ENCODE measurements at places on chromosomes 7 and 10. TPM values are rescaled to one million over a fixed set of nuclear protein-coding genes. Genes with fewer than 3 reads are reported as not detected.

Gene CYP26C1
- total RNA-seq: 0.65 TPM

DNA sequence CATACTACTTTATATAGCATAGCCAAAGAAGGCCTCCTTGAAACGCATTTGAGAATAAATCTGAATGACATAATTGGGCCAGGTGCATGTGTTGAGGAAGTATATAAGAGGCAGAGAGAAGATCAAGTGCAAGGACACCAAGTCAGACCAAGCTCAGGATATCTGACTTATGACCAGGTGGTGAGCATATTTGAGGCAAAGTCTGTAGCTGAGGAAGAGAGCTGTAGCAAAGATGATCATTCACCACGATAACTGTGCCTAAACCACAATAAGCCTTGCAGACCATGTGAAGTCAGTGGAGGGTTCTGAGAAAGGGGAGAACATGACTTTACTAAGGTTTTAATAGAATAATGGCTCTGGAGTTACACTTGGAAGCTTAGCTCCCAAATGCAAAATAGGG lies 292.3 kb downstream of the SORCS1 start:
- no peak for DNase-seq

- DNase-seq: no peak
Measured at GRCh38 chr10:101993651-101994200, 62.2 kb downstream of the ARMH3 start.

GRCh38 chr10:13684252-13684791 lies 97.6 kb downstream of the PRPF18 start:
- DNase-seq: no peak

Gene ECHDC3
- 14.9 TPM for total RNA-seq

DNA sequence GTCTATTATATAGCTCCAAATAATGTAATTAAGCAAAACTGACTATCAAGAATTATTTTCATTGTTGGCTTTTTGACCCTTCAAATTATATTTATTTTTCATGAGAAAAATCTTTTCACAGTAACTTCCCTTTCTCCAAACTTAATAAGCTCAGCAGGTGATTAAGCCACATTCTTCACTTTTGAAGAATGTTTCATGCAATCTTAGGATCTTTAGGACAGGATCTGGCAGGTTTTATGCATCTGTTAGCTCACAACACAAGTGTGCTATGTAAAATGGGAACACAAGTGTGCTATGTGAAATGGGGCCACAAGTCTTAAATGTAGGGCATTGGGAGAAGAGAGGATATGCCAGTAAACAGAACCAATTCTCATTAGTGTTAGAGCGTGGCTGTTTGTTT lies 26.3 kb downstream of the BCAP29 start:
- no peak for DNase-seq

GRCh38 chr7:120475994-120476393 lies 203.0 kb downstream of the KCND2 start:
- no peak for DNase-seq

DNA sequence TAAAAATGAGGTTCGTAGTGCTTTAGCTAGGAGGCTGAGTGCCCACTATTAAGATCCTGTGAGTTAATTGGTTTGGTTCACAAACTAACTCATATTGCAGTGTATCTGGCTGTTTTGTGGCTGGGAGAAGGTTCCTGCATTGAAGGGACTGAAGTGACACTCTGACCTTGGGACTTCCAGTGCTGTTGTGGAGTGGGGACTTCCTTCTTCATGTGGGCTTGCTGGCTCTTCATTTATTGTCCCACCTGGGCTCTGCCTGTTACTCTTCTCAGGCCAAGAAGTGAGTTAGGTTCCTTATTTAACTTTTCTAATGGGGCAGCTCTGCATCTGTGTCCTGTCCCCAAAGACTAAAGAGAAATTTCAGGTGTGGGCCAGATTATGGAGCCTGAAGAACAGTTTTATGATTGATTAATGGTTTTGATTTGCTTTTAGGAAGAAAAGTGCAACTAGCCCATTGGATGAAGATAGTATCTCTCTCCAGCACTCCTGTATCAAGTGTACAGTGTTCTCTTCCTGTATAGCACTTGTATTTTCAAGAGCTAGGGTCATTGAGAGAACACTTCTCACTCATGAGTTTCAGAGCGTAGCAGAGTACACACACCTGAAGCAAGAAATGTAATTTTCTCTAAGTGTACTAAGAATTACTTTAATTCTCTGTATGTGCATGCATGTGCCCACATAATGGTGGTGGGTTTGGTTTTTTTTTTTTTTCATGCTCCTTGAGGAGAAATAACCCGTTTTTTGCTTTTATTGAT lies 54.8 kb downstream of the AUTS2 start:
- no peak for DNase-seq

Gene HKDC1
- total RNA-seq: 51.7 TPM

DNA sequence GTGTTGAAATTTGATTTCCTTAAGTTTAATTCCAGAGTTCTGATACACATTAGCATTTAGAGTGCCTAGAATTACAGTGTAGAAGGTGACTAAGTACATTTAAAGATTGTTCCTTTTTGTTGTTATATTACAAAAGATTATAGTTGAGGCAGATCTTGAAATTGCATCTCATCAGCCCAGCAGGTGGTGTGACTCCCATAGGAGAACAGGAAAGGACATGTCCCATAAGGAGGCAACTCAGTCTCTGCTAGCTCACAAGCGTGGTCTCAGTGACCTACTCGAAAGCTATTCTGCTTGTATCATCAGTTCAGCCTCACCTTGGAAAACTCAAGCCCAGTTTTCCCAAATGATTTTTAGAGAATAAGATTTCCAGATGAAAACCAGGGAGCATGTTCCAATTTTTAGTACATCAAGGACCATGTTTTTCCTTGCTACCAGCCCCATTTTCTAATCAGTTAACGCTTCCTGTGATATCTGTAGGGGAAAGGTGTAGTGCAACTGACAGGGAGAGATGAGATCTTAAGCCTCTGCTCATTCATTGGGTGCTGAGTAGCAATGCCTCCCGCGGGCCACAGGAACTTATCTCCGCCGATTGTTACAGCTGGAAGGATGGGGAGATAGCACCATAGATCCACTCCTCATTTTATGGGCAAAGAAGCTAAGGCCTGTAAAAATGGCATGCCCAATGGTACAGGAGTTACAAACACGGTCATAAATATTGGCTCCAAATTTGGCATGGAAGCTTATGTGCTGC lies 1.1 kb upstream of the GNAI1 start:
- peak; percentile 36 for DNase-seq

Gene ABCB1
- 60.6 TPM for total RNA-seq

Gene TRIM74
- not detected for total RNA-seq

Gene CRYGN
- total RNA-seq: not detected

GRCh38 chr7:22277375-22277774 lies 79.6 kb downstream of the RAPGEF5 start:
- no peak for DNase-seq

Gene ANKRD1
- total RNA-seq: 123 TPM

GRCh38 chr10:94006591-94007550 lies 13.1 kb downstream of the PLCE1 start:
- peak; percentile 52 for DNase-seq

DNA sequence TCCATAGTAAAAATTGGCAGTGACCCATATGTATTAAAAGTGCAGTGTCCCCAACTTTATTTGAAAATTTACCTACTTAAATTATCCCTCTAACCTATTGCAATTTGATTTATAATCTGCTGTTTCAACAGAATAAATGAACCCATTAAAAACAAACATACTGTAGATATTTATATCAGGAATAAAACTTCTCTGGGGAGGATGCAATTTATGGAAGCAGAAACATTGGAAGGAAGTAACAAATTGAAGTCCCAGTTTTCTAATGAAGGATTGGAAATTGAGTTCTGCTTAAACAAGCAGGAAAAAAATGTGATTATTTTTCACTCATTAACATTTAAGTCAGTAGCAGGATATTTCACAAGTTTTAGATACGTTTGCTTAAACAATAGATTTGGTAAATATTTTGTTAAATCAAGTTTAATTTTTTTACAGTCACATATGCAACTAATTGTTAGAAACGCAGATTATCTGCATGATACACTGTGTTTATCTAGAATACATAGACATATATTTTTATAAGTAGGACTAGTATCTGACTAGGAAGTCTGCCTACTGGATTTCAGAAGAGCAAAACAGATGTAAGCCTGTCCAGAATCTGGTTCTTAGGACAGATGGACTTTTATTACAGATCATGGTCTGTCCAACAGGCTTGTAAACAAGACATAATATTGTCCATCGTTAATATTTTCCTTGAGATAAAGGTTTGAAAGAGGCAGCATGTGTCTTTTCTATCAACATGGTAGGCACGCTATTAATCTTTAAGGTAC lies 5.3 kb downstream of the AGMO start:
- no peak for DNase-seq

Gene SCIN
- total RNA-seq: 113 TPM

DNA sequence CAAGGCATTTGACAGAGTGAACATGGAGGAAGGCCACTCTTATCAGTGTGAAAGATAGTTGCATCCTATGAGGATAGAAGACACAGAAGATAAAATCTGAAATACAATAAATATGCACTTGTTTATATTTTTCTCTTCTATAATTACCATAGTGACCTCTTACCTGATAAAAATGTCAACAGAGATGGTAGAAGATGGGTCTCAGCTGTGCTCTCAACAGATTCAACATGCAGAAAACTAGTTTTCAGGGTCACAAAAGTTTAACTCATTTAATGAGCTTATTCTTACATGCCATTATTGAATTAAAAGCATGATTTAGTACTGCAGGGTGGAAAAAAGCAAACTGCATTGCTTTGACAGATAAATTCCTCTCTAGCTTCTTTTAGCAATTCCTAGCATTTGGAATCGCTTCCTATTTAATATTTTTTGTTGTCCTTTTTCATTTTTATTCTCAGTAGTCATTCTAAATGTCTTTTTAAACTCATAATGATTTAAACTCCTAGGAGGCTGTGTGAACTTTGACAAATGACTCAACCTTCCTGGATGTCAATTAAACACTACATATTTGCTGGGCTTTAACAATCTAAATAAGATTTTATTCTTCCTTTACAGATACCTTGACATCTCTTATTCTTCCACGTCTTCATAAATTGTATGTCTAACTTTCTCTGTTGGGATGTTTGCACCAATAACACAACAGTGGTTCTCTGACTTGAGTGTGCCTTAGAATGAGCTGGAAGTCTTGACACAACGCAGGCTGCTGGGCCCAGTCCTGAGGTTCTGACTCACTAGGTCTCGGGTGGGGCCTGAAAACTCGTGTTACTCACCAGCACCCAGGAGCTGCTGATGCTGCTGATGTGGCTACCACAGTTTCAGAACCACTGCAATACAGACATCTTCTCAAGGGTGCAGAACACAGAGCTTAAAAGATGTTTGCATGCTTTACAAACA lies 565.5 kb upstream of the IGFBP3 start:
- DNase-seq: peak; percentile 83

DNA sequence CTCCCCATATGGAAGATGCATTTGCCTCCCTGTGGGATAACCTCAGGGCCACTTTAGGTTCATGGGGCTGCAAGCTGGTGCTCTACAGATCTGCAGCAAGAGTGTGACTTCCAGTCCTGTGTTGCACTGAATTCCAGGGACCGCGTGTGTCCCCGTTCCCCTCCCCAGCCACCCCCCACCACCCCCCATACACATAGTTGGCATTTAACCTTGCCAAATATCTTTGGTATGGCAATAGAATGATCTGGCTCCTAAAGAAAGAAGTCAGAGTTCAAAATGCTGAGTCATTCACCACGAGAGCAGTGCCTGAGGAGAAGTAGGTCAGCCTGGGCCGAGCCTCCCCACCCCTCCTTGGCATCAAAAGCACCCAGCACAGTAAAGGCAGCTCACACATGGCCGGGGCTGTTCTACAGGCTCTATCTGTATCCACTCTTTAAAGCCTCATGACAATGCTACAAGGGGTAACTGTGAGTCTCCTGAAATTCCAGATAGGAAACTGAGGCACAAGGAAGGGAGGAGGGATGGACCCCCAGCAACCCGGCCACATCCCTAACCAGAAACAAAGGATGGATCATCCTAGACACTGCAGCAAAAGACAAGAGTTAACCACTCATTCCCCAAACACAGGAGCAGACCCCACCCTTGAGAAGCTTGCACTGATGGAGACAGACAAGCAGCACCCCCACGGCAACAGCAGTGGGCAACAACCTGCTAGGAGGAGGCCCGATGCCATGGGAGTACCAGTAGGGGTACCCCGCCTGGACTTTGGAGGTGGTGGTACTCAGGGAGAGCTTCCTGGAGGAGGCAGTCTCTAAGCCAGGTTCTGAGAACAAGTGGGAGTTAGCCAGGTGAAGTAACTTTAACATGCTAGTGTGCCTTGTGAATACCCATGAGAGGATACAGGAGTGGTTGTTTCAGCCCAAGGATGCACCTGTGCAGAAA lies 70.3 kb upstream of the NANOS1 start:
- DNase-seq: peak; percentile 90

Gene SPAM1
- total RNA-seq: not detected

Gene SNX10
- 88.0 TPM for total RNA-seq

- peak; percentile 47 for DNase-seq
Measured at GRCh38 chr10:64394744-64395143, 873.5 kb downstream of the REEP3 start.

DNA sequence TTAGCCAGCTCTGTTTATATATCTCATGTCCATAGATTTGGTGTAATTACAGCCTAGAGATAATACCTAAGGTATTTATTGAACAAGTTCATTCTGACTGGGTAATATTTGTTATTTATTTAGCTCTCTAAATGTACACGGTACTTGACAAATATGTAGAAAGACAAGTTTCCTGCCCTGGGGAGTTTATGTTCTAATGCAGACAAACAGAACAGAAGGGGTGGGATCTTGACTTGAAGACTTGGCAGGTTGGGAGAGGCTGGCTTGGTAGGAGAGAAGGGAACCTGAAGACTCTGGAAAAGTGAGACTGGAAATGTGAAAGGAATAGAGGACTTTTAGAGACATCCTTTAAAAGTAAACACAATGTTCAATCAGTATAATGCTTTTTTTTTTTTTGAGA lies 97.7 kb upstream of the CDK6 start:
- DNase-seq: peak; percentile 16

Gene SPOCK2
- total RNA-seq: 41.8 TPM

Gene ALKBH4
- 26.6 TPM for total RNA-seq

- no peak for DNase-seq
Measured at GRCh38 chr10:20694296-20694695, 202.8 kb downstream of the NEBL start.

GRCh38 chr7:4692055-4692454 lies 10.0 kb downstream of the FOXK1 start:
- DNase-seq: no peak

DNA sequence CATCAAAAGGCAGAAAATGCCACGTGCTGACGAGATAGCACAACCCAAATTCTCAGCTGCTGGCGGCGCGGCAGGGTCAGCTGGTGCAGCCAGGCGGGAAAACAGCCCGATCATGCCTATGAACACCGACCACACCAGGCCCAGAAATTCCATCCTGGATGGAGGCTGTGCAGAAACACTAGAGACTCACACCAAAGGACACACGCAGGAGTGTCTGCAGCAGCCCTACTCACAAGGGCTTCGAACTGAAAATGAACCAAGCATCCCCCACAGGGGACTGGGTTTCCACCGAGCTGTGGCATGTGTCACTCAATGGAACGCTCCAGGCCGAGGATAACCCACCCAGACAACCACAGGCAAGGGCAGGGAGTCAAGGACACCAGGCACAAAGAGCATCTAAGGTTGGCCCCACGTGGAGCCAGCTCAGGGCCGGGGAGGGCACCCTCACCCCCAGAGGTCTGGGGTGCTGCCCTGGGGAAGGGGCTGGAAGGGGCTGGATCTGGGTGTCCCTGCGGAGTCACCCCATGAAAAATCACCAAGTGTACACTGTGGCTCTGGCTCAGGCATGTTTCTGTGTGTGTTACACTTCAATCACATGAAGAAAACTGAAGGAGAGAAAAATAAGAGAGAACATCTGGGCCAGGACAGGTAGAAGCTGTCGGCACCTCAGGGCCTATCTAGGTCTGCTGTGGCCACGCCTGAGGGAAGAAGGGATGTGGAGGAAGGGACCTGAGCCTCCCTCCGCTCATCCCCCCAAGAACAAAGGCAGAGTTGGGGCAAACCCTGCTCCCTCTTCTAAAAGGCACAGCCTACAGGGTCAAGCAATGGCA lies 33.0 kb downstream of the RASGEF1A start:
- no peak for DNase-seq
